CD4-positive, alpha-beta T cell treated with Interleukin-6 at 100 ng/mL for 8 hours (primary cell): ENCODE measurements at places on chromosomes 3 and 15.

GRCh38 chr15:91116113-91117067, 16.3 kb downstream of the SV2B start:
- no peak for DNase-seq

DNA sequence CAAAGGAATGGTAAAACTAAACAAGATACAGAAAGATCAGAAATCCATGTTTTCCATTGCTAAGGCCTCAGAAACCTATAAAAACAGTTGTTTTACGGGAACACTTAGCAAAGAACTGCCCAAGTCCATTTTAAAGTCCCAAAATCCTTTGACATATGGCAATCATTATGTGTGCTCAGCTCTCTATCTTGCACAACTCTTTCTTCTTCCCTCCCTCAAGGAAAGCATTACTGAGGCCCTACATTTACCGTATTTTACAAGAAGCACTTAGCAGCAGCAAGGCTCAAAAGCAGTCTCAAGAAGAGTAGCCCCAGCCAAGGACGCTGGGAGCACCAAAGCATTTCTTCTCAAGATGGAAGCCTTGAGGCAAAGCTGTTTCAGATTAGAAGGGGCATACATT, 169.6 kb upstream of the LRTM1 start:
- DNase-seq = no peak

DNA sequence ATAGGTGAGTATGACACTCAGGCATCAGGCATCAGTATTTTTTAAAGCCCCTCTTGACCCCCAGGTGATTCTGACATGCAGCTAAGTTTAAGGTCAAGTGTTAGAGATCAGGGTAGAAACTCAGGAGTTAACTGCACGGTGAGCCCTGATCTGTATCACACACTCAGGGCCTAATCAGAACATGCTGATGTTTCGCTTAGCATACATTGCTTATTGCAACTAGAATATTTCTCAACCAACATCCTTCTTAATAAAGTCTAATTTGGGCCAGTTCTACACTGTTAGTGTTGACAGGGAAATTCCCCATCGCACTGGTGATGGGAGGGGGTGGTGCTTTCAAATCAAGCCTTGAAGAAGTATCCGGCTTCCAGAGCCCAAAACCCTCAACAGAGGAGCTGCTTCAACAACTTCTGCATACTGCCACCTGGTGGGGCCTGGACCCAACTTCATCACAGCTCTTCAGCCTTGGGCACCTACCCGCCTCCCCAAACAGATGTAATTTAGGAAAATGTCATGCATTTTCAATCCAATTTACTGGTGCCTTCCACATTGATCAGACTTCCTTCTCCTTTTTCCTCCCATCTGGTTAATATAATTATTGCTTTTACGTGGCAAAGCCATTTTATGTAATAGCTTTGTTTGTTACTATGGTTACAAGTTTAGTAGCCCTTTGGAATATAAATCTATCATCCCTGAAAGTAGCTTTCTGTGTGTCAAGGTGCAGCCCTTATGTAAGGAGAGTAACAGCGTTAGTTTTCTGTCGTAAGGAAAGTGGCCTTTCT, 312.2 kb downstream of the RORA start:
- DNase-seq = peak; percentile 91

DNA sequence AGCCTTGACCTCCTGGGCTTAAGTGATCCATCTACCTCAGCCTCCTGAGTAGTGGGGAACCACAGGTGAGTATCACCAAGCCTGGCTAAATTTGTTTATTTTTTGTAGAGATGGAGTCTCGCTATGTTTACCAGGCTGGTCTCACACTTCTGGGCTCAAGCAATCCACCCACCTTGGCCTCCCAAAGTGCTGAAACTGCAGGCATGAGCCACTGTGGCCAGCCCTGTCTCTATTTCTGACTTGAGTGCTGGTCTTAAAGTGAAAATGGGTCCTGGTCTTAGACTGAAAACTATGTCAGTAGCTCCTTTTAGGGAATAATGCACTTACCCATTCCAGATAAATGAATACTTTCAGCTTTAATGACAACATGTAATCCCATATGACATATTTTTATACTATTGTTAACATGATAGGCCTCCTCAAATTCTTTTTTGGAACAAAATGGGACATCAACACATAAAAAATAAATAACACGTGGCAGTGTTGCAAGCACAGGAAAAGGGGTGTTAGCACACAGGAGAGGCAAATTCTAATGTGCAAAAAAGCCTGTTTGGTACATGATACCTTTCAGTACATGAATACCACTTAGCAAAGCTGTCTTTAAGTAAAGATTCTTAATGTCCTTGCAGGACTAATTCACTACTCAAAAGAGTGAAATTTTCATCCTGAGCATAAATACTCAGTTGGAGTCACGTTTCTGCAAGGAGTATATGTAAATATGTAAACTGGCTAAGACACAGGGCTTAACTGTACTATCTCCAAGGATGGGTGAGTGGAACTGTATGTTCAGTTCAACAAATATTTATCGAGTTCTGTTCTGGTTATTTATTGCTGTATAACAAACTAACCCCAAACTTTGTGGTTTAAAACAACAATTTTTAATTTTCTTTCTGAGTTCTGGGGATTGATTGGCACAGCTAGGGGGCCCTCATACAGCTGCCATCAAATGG, 194.7 kb downstream of the NR1D2 start:
- no peak for DNase-seq

DNA sequence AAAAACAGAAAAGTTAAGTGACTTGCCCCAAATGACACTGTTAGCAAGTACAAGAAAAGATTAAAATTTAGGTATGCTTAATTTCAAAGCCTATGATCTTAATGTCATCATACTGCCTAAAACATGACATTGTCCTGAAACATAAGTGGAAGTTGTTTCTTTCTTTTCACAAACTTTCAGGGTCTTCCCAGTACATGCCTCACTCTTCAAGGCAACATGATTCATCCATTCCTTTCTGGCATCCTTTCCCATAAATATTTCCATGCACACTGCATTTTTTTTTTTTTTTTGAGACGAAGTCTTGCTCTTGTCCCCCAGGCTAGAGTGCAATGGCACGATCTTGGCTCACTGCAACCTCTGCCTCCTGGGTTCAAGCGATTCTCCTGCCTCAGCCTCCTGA, 42.5 kb upstream of the KPNA4 start:
- no peak for DNase-seq

DNA sequence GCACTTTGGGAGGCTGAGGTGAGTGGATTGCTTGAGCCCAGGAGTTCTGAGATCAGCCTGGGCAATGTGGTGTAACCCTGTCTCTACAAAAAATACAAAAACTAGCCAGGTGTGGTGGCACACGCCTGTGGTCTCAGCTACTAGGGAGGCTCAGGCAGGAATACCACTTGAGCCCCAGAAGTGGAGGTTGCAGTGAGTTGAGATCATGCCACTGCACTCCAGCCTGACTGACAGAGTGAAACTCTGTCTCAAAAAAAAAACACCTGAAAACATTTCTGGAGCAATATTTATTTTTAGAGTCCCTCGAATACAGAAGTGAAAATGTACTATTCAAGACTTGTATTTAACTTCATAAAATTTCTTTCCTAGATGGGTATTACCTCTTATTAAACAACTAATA, 4.6 kb downstream of the SPCS1 start:
- no peak for DNase-seq

GRCh38 chr15:42511007-42511391, 15.6 kb downstream of the SNAP23 start:
- no peak for DNase-seq

- no peak for DNase-seq
Observed at GRCh38 chr15:70775160-70775559, 11.8 kb upstream of the UACA start.

DNA sequence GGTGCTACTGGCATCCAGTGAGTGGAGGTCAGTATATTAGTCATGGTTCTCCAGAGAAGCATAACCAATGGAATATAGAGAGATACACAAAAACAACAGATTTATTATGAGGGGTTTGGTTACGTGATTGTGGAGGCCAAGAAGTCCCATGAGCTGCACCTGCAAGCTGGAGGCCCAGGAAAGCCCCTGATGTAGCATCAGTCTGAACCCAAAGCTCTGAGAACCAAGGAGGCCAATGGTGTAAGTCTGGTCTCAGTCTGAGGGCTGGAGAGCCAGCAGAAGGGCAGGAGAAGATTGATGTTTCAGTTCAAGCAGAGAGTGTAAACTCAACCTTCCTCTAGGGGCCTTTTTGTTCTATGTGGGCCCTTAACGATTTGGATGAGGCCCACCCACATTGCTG, 144.1 kb downstream of the KLF13 start:
- no peak for DNase-seq

- DNase-seq = no peak
Observed at GRCh38 chr3:48656841-48657281, 5.8 kb downstream of the CELSR3 start.

- DNase-seq = no peak
Observed at GRCh38 chr3:176032043-176032442, 1165.2 kb downstream of the TBL1XR1 start.

DNA sequence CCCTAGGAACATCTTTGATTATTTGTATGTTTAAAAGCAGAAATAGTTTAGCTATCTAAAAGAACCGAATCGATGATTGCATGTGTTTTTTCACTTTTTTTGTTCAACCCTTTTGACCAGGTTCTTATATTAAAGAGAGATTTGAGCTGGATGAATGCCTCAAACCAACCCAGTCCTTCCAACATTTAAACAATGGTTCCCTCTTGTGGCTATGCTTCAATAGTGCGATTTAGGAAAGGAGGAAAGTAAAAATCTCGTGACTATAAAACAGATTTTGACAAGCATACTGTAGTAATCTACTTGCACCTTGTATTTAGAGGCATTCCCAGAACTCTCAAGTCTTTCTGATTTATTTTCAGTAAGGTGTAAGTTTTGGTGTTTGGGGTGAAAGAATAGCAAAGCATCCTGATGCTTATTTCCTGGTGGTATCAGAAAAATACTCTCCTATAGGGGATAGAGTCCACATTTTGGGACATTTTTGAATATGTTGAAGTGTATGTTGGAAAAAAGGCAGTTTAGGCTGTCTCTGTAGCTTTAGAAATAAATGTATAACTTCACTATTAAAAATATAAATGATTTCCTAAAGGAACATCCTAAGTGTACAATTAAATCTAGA, 159.6 kb upstream of the KCNH8 start:
- peak; percentile 31 for DNase-seq

GRCh38 chr3:126542340-126543241, 16.1 kb downstream of the C3orf22 start:
- no peak for DNase-seq

- no peak for DNase-seq
Observed at GRCh38 chr3:169619793-169620192, 43.7 kb downstream of the MECOM start.

DNA sequence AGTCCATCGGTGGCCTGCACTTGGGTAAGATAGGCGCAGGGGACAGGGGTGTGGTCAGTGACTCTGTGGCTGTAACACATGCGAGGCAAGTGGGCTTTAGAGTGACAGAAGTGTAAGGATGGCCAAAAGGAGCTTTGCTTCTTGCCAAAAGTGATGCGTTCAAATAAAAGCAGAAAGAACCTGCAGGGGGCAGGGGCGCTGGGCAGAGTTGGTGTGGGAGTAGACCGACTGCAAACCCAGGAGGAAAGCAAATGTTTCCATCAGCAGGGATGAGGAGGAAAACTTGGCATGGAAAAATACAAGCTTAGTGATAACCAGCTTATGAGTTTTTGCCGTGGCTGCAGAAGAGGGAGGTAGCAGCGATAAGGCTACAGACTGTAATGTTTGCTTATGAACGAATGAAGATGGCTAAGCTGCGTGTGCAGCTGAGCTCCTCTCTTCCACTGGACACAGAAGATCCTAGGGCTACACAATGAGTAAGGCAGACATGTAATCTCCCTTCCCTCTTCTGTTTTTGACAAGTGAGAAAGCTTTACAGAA, 149.4 kb downstream of the WNT5A start:
- no peak for DNase-seq

GRCh38 chr3:53132347-53132746, 2.1 kb upstream of the RFT1 start:
- DNase-seq = no peak

GRCh38 chr3:101574388-101575112, 570 bp downstream of the PCNP start:
- peak; percentile 46 for DNase-seq

DNA sequence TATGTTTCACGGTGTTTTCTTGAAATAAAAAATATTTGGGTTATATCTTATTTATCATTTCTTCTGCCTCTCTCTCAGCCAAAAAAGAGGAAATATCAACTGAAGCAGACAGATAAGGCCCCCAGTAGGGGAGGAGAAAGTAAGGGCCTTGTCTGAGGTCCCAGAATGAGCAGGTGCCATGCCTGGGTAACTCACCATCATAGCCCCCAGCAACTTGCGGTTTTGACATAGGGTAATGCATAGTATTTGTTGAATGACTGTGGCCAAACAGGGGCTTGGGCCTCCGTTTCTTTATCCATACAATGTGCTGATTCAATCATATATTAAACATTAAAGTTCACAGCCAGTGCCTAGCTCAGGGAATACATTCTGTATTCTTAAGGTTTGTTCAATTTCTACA, 119.6 kb downstream of the ABI3BP start:
- no peak for DNase-seq

- DNase-seq = no peak
Observed at GRCh38 chr3:62724503-62724902, 150.7 kb downstream of the CADPS start.

GRCh38 chr3:136783708-136784191, 31.6 kb upstream of the STAG1 start:
- DNase-seq = no peak

GRCh38 chr3:186825294-186825821, 17.2 kb upstream of the ADIPOQ start:
- no peak for DNase-seq

DNA sequence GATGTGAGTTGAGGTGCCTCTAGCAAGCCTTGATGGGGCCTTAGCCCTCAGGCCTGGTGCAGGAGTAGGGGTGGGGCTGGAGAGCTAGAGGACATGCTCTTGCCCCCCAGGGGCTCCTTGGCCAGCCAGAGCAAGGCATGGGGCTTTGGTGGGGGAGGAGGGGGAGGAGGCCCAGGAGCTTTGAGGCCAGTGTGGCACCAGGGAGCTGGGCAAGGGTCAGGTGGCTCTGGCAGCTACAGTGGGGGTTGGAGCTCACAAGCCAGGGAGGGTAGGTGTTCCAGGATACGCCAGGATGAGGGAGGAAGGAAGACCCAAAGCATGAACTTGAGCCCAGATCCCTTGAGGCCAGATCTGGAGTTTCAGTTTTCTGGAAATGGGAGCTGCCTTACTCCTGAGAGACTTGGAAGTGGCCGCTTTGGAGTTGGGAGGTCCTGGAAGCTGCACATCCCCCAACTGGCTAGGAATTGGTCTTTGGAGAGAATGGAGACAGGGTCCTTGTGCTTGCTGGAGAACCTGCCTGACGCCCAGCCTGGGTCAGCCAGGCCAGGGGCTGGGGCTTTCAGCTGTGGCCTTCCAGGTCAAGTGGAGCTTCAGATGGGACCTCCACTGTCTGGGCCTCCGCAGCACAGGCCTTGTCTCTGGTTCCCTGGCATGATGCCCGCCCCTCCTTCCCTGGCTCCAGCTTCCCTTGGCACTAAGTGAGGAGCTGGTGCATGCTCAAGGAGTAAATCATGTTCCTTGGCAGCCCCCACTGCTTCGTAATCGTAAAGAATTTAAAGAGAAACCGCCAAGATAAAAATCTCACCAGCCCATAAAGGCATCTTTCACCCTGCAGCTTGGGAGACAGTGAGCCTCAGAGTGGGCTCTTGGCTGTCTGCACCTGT, 8.7 kb downstream of the SEMA3F start:
- DNase-seq = no peak
